Activated gamma-delta T cell treated with Interleukin-2 at 50 U/mL for 16 hours (primary cell): ENCODE measurements at places on chromosomes 7 and 10.

DNA sequence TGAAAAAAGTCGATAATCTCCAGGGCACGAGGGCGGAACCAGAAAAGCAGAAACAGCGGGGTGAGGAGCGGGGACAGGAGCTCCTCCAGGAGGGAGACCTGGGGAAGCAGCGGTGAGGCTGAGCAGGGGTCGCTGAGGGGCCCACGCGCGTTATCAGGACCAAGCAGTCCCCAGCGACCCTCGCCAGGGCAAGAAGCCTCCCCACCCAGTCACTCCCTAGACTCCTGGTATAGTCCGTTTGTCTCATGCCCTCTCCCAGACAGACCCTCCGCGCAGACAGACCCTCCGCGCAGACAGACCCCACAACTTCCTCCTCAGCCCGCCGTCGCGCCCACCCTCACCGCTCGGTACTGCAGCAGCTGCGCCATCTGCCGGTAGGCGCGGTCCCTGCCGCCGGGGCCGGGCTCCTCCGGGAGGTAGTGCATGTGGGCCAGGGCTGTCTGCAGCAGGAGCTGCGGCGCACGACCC, 6.3 kb downstream of the ATG9B start:
- DNase-seq, result peak; percentile 81

GRCh38 chr10:101566333-101567164, 21.5 kb downstream of the POLL start:
- no peak for DNase-seq

GRCh38 chr7:50721661-50722259, 60.9 kb downstream of the GRB10 start:
- DNase-seq, result no peak

DNA sequence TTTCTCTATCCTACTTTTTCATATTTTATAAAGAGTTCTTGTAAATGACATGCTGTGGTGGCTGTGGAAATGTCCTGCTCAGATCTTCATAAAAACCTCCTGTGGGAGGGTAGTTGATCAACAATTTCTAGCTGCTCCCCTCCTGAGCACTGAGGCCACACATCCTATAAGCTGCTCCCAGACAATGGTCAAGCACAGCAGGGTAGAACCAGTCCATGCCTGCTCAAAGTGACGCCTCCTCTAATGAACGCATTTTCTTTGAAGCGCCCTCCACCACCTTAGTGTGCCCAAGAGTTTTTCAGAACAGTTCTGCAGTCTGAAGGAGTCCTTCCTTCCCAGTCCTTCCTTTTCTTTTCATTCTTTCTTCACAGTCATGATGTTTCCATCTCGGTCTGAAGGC, 298.6 kb upstream of the CACNA2D1 start:
- DNase-seq, result no peak

DNA sequence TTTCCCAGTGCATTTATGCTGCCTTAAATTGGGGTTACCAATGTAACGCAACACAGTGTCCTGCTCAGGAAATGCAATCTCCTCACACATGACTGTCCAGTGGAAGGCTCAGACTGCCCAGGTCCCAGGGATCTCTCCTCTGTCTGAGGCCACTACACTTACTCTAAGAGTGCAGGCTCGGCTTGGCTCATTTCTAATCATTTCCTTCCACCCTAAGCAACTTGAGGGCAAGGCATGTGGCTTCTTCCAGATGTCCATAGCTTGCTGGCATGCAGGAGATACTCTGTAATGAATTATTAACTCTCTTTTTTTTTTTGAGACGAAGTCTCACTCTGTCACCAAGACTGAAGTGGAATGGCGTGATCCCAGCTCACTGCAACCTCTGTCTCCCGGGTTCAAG, 23.7 kb downstream of the PLAC9 start:
- DNase-seq, result no peak

- no peak for DNase-seq
Observed at GRCh38 chr10:100664316-100665149, 80.8 kb upstream of the PAX2 start.

GRCh38 chr7:33108554-33109004, 625 bp downstream of the RP9 start:
- no peak for DNase-seq

GRCh38 chr10:21399392-21400035, 126.0 kb downstream of the SKIDA1 start:
- DNase-seq, result no peak
